Activated CD4-positive, alpha-beta memory T cell treated with anti-CD3 and anti-CD28 coated beads for 36 hours (primary cell): ENCODE measurements at places on chromosomes 13 and 19. TPM values are rescaled to one million over a fixed set of nuclear protein-coding genes. Genes with fewer than 3 reads are reported as not detected.

ZNF587B gene
- total RNA-seq = 14.2 TPM

CIC gene
- total RNA-seq = 56.9 TPM

TMC4 gene
- total RNA-seq = 0.26 TPM

RUBCNL gene
- 0.74 TPM for total RNA-seq

STK11 gene
- total RNA-seq = 66.4 TPM

KIRREL2 gene
- total RNA-seq = 0.78 TPM

DAPK3 gene
- 32.4 TPM for total RNA-seq

ARRDC5 gene
- total RNA-seq = 0.12 TPM

F10 gene
- total RNA-seq = not detected

FFAR3 gene
- total RNA-seq = 1.1 TPM

PLEKHF1 gene
- 24.3 TPM for total RNA-seq
